ENCODE measurements at places on chromosomes 1 and 21. TPM values are rescaled to one million over a fixed set of nuclear protein-coding genes. Genes with fewer than 3 reads are reported as not detected.

- no peak for DNase-seq
- no peaks in the 10 kb centered on the region for H3K36me3 ChIP-seq
- no peaks in the 10 kb centered on the region for H3K27me3 ChIP-seq
- no peak overlapping the region for H3K4me3 ChIP-seq
- no peak overlapping the region for H3K27ac ChIP-seq
Measured at GRCh38 chr1:32501865-32502264, 37.0 kb downstream of the ZBTB8B start.

- H3K27ac ChIP-seq, result no peak overlapping the region
- H3K27me3 ChIP-seq, result peaks cover 53% of the 10 kb centered on the region
- H3K4me1 ChIP-seq, result no peaks in the 10 kb centered on the region
- no peak overlapping the region for H3K4me3 ChIP-seq
- no peaks in the 10 kb centered on the region for H3K36me3 ChIP-seq
- DNase-seq, result no peak
Measured at GRCh38 chr21:28410256-28410655, 582.4 kb downstream of the LTN1 start.

- DNase-seq, result no peak
- H3K4me3 ChIP-seq, result no peak overlapping the region
- H3K36me3 ChIP-seq, result no peaks in the 10 kb centered on the region
Measured at GRCh38 chr21:17759511-17760178, 59.5 kb downstream of the C21orf91 start.

DNA sequence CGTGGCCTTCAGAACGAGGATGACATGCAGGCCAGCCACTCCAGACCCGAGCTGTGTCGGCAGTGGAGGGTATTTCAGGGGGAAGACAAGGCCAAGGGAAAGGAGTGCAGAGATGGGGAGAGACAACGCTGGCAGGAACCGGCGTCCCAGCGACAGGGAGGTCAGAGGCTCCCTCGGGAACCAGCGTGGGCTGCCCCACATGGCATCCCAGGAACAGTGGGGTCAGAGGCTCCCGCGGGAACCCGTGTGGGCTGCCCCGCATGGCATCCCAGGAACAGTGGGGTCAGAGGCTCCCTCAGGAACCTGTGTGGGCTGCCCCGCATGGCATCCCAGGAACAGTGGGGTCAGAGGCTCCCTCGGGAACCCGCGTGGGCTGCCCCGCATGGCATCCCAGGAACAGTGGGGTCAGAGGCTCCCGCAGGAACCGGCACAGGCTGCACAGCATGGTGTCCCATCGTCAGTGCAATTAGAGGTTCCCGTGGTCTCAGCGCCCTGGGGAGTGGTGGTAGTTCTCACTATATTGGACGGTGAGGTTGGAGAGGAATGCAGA lies 43.0 kb downstream of the SLC19A1 start:
- H3K27me3 ChIP-seq, result no peaks in the 10 kb centered on the region
- H3K36me3 ChIP-seq, result peaks cover 51% of the 10 kb centered on the region
- H3K4me1 ChIP-seq, result no peaks in the 10 kb centered on the region

DNA sequence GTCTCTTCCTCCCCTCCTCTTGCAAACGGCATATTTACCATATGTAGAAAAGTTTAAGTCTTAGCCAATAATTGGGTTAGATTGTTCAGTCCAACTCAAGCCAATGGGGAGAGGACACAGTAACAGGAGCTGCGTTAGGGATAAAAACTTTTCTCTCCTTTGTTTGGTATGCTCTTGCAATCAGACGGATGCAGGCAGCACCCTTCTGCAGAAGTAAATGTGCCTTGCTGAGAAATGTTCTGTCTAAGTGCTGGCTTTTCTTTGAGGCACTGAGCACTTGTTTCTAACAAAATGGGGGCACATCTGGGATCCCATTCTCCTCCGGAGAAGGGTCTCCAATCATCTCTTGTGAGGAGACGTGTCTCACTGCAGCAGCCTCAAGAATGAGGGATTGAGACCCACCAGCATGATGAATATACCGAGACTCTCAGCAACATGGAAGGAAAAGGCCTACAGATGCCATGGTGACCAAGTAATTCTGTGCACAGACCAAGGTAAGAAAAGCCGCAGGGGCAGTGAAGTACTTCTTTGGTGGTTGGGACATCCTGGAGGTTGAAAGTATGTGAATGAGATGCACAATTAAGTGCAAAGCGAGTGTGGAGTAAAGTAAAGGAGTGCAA lies 20.7 kb upstream of the GNG4 start:
- no peaks in the 10 kb centered on the region for H3K4me1 ChIP-seq
- H3K36me3 ChIP-seq, result no peaks in the 10 kb centered on the region
- H3K4me3 ChIP-seq, result peak overlapping the region; percentile 47
- no peaks in the 10 kb centered on the region for H3K27me3 ChIP-seq
- H3K27ac ChIP-seq, result no peak overlapping the region
- DNase-seq, result no peak

- H3K4me3 ChIP-seq, result no peak overlapping the region
- H3K27me3 ChIP-seq, result no peaks in the 10 kb centered on the region
- H3K27ac ChIP-seq, result no peak overlapping the region
- DNase-seq, result peak; percentile 93
- H3K4me1 ChIP-seq, result peaks cover 11% of the 10 kb centered on the region
Measured at GRCh38 chr1:167819849-167820683, 93.9 kb downstream of the ADCY10 start.

DNA sequence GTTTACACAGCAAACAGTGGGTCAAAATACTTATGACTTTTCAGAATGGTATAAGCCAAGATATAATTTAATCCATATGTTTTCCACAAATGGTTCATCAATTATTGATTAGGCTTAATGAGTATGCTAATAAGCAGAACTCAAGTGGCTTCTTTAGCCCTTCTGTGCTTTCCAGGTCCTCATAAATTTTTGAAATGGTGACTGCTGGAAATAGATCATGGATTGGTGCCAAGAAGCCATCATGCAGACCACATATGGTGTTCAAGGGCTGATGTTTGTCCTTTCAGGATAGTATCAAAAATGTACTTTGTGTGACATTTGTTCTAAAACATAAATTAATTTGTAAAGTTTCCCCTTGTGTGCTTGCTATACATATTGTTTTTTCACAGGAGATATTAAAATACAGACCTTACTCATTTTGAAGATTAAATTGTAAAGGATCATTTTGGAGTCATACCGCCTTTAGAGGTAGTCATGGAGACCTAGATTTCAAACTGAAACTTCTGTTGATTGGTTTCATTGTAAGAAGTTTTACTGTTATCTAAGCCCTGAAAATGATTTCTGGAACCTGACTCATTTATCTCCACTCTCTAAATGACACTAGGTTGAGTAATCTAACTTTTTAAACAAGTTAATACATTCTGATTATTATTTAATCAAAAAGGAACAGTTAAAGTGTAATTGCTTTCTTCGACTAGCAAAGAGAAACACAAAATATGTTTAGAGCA lies 507.9 kb downstream of the PLA2G4A start:
- no peak overlapping the region for H3K27ac ChIP-seq
- no peak overlapping the region for H3K4me3 ChIP-seq
- no peaks in the 10 kb centered on the region for H3K36me3 ChIP-seq

DNA sequence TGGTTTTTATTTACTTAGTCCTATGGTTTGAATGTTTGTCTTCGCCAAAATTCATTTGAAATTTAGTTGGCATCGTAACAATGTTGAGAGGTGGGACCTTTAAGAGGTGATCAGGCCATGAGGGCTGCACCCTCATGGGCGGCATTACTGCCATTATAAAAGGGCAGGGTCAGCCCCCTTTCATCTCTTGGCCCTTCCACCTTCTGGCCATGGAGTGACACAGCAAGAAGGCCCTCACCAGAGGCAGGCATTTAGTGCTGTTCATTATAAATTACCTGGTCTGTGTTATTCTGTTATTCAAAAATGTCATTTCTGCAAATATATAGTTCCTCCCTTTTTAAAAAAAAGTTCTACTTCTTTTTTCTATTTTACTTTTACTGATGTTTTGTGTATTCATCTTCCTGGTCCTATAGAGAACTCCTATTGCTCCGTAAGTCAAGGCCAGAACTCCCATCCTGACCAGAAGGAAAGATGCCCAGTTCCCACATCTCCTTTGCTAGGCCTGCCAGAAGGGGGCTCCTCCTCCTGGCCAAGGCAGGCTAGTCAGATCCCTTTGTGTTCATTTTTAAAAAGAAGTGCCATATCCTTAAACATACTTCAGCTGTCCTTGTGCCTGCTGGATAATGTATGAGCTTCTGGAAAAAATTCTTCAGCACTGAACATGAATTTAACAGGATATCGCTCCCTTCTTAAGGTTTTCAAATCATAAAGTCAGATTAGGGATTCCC lies 10.0 kb upstream of the LBR start:
- H3K27me3 ChIP-seq, result no peaks in the 10 kb centered on the region
- DNase-seq, result peak; percentile 78
- no peak overlapping the region for H3K27ac ChIP-seq
- H3K36me3 ChIP-seq, result no peaks in the 10 kb centered on the region
- no peaks in the 10 kb centered on the region for H3K4me1 ChIP-seq

- peaks cover 84% of the 10 kb centered on the region for H3K36me3 ChIP-seq
- DNase-seq, result no peak
- H3K4me1 ChIP-seq, result no peaks in the 10 kb centered on the region
- no peaks in the 10 kb centered on the region for H3K27me3 ChIP-seq
- H3K4me3 ChIP-seq, result no peak overlapping the region
Measured at GRCh38 chr21:40333731-40334130, 466.5 kb downstream of the PCP4 start.

GRCh38 chr21:42041711-42042110 lies 29.4 kb upstream of the UMODL1 start:
- DNase-seq, result no peak
- H3K27me3 ChIP-seq, result no peaks in the 10 kb centered on the region

DNA sequence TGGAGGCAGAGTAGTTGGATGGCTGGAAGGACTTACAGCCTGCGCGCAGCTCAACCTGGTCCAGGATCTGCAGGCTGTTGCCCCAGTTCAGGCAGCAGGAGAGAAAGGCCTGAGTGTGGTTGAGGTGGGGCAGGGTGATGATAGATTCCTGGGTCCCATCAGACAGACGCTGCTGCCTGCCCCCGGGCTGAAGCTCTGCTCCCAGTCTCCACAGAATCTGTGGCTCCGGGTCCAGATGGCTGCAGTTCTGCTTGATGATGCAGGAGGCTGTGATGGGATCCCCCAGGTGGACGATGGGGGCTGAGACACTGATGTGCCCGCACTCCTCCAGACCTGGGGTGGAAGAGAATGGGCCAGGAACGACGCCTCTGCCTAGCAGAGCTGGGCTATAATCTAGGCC lies 7.4 kb downstream of the CSF3R start:
- H3K27ac ChIP-seq, result no peak overlapping the region
- DNase-seq, result no peak
- no peaks in the 10 kb centered on the region for H3K27me3 ChIP-seq
- H3K36me3 ChIP-seq, result no peaks in the 10 kb centered on the region
- H3K4me3 ChIP-seq, result no peak overlapping the region
- no peaks in the 10 kb centered on the region for H3K4me1 ChIP-seq

DNA sequence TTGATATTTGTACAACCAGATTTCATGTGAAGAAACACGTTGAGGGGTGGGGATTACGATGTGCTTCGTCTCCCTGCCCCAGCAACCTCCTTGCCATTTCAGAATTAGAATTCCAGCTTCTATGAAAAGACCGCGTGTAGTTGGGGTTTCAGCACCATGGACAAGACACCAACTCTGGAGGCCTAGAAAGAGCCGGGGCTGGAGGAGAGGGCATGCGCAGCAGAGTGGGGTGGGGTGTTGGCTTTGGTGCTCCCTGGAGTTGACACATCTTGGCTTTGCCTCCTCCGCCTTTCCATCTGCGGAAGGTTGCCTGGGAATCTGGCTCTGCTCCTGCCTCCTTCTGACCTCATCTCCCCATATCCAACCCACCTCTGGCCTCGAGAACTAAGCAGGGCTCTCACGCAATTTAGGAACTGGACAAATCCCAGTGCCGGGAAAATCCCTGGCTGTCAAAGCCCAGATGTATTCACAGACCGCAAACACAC lies 11.8 kb downstream of the HTR6 start:
- no peak overlapping the region for H3K27ac ChIP-seq
- H3K36me3 ChIP-seq, result no peaks in the 10 kb centered on the region
- H3K27me3 ChIP-seq, result peaks cover 36% of the 10 kb centered on the region
- H3K4me3 ChIP-seq, result no peak overlapping the region
- no peaks in the 10 kb centered on the region for H3K4me1 ChIP-seq
- peak; percentile 93 for DNase-seq

DNA sequence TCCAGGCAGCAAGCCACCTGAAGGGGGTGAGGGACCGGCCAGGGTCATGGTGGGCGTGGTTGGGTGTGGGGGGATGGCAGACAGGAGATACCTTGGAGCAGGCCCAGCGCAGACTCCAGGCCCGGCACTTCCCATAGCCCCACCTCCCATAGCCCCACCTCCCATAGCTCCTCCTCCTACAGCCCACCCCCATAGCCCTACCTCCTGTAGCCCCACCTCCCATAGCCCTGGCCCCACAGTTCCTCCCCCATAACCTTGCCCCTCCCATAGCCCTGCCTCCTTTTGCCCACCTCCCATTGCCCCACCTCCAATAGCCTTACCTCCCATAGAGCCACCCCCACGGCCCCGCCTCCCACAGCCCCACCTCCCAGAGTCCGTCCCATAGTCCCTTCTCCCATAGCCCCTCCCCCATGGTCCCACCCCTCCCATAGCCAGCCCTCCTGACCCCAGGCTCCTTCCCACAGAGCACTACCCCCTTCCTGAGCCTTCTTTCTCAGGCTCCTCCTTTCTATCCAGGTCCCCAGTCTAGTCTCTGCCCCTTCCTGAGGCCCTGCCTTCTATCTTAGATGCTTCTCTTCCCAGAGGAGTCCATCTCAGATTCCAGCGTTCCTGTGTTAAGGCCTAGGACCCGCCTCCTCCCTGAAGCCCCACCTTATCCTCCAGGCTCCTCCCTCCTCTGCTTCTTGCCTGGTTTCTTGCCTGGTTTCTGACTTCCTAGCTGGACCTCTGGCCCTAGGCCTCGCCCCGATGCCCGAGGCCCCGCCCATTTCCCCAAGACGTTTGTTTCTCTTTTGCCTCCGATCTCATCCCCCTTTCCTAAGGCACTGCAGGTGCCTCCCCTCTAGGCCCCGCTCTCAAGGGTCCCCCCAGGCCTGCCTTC lies 46.8 kb downstream of the PTPRU start:
- no peaks in the 10 kb centered on the region for H3K36me3 ChIP-seq
- peak overlapping the region; percentile 72 for H3K4me3 ChIP-seq
- H3K27ac ChIP-seq, result peak overlapping the region; percentile 54
- peaks cover 6% of the 10 kb centered on the region for H3K4me1 ChIP-seq
- H3K27me3 ChIP-seq, result no peaks in the 10 kb centered on the region

- H3K27ac ChIP-seq, result no peak overlapping the region
- no peak overlapping the region for H3K4me3 ChIP-seq
- H3K36me3 ChIP-seq, result no peaks in the 10 kb centered on the region
- DNase-seq, result no peak
- H3K4me1 ChIP-seq, result no peaks in the 10 kb centered on the region
- H3K27me3 ChIP-seq, result no peaks in the 10 kb centered on the region
Measured at GRCh38 chr1:235266325-235266724, 61.7 kb downstream of the ARID4B start.

- DNase-seq, result peak; percentile 47
- H3K4me1 ChIP-seq, result peaks cover 5% of the 10 kb centered on the region
- no peaks in the 10 kb centered on the region for H3K27me3 ChIP-seq
- no peak overlapping the region for H3K27ac ChIP-seq
- no peaks in the 10 kb centered on the region for H3K36me3 ChIP-seq
- no peak overlapping the region for H3K4me3 ChIP-seq
Measured at GRCh38 chr1:111656086-111657017, 36.8 kb downstream of the RAP1A start.

Gene SHISAL2A
- total RNA-seq, result 1.5 TPM

Gene AADACL4
- not detected for total RNA-seq

Gene KLF17
- total RNA-seq, result not detected

Gene LRRC53
- total RNA-seq, result not detected

Gene PTPRF
- total RNA-seq, result 354 TPM

Gene RHBG
- total RNA-seq, result 3.8 TPM

Gene CSF3R
- total RNA-seq, result 0.99 TPM

Gene SIM2
- total RNA-seq, result not detected

Gene LRRC38
- total RNA-seq, result 0.51 TPM

Gene SLC45A1
- total RNA-seq, result 0.29 TPM

Gene GBP5
- not detected for total RNA-seq

Gene IGSF3
- total RNA-seq, result 30.5 TPM

Gene PWP2
- total RNA-seq, result 7.4 TPM

Measured in endodermal cell (in vitro differentiated cells).